ENCODE measurements at places on chromosomes 2 and 18.

- no peak for DNase-seq
These were observed 81.6 kb downstream of the PTGR3 start for GRCh38 chr18:75127143-75128021.

GRCh38 chr2:50309503-50309902 lies 722.4 kb downstream of the NRXN1 start:
- no peak for DNase-seq

GRCh38 chr2:189582809-189583192 lies 2.2 kb upstream of the SLC40A1 start:
- DNase-seq: no peak

DNA sequence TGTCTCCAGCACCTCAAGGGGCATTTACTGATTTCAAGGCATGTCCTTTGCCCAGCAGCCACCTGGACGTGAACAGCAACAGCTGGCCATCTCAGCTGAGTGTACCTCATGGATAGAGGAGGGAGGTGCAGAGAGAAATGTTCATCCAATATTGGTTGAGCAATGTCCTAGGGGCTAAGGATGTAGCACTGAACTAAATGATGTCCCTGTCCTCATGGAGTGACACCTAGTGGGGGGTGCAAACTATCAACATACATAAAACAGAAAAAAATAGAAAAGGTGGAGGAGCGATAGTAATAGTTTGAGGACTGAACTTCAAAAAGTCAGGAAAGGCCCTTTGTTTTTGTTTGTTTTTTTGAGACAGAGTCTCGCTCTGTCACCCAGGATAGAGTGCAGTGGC lies 4.8 kb upstream of the UGGT1 start:
- no peak for DNase-seq

DNA sequence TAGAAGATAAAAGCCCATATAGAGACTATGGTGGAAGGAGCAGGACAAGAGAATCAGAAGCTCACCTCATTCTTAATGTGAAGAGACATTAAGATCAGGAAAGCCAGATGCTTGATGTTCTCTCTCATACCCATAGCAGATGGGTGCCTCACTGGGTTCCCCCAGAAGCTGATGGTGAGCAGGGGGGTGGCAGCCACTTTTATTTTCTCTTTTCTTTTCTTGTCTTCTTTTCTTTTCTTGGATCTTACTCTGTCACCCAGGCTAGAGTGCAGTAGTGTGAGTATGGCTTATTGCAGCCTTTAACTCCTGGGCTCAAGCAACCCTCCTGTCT lies 14.8 kb upstream of the CXCR4 start:
- DNase-seq: no peak

GRCh38 chr18:69935319-69936190 lies 12.1 kb downstream of the CD226 start:
- peak; percentile 90 for DNase-seq

DNA sequence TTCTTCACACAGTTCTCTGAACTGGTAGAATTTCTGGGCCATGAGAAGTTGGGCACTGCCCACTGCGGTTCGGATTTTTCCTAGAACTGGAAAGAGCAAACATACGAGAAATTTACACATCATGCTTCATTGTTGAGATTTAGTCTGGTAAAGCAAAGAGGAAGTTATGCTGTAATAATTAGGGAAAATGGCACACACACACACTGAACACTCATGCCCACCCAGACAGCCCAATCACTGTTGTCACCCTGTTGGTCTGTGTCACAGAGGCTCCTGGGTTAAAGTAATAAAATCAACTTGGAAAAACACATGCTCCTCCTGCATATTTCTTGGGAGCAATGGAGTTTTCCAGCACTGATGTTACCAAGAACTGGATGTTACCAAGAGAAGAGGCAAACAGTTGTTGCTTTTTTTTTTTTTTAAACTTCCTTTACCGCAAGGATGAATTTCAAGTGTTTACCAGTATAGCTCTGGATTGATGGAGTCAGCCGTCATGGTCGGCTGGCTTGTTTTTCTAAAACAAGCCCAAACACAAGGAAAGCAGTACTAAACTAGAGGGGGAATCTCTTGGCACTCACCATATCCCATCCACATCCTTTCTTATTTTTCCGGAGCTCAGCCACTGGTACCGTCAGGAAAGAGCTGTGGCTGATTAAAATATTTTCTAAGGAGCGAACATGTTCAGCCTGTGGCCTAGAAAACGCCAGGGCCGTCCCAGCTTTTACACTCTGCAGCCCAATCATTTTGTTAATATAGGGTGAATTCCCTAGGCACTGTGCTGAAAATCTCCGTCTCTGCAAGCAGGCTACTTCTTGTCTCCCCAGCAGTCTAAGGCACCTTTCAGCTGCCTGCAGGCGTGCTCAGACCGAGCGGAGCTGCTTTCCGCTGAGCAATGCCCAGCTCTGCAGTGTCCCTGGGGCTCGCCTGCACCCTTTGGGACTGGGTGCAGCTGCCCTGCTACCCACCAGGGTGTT lies 58.9 kb downstream of the TGIF1 start:
- no peak for DNase-seq

- DNase-seq: no peak
These were observed 185.9 kb downstream of the CDH7 start for GRCh38 chr18:65936678-65937077.

GRCh38 chr2:44751754-44752479 lies 189.6 kb upstream of the SIX3 start:
- DNase-seq: no peak

GRCh38 chr2:201600906-201601305 lies 42.4 kb downstream of the TMEM237 start:
- no peak for DNase-seq

GRCh38 chr2:169301596-169302335 lies 60.6 kb downstream of the LRP2 start:
- no peak for DNase-seq

GRCh38 chr2:47309472-47309951 lies 93.4 kb upstream of the MSH2 start:
- DNase-seq: no peak

GRCh38 chr2:171785450-171785849 lies 98.2 kb downstream of the DYNC1I2 start:
- DNase-seq: no peak

- DNase-seq: no peak
These were observed 7.1 kb downstream of the CAPN13 start for GRCh38 chr2:30800159-30800558.

DNA sequence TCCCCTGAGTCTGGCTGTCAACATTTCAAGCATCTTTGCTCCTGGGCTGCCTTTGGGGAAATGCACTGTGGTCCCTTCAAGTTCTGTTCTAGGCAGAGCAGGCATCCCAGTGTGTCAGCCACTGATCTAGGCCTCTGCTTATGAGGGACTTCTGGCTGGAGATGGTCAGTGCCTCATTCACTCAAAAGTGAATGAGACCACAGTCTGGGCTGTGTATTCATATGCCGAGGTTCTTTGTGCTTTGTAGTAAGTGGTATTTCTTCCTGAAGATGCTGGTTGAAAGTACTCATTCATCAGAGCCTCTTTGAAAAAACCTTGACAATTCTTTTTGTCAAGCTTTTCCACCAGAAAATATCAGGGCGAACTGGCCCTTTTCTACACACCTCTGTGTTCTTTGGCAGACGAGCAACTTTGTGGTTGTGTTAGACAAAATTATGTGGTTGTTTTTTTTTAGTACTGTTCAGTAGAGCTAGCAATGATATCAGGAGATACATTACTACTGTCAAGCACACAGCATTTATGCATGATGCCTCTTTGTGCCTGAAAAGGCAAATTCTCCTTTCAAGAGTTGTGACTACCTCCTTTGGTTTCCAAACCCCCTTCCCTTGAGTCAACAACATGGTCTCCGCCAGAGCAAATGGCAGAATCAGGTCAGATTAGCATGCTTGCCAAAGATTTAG lies 510.9 kb upstream of the NRP2 start:
- DNase-seq: no peak

- no peak for DNase-seq
These were observed 89.0 kb downstream of the MARCHF4 start for GRCh38 chr2:216283038-216283900.

DNA sequence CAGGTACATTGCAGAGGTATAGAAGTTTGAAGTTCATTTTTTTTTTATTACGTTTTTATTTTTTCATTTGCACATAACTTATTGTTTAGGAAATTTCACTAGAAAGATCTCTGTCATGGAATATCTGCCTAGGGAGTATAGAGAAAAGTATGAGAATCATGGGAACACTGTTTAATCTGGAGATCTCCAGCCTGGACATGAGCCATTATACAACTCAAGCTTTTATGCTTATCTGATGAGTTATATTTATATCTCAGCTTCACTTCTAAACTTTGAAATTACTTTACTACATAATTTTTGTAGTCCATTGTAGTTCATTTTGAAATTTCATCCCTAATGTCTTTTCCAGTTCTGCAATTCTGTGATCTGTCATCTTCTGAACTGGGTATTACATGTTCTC lies 515.6 kb downstream of the ERBB4 start:
- DNase-seq: no peak

DNA sequence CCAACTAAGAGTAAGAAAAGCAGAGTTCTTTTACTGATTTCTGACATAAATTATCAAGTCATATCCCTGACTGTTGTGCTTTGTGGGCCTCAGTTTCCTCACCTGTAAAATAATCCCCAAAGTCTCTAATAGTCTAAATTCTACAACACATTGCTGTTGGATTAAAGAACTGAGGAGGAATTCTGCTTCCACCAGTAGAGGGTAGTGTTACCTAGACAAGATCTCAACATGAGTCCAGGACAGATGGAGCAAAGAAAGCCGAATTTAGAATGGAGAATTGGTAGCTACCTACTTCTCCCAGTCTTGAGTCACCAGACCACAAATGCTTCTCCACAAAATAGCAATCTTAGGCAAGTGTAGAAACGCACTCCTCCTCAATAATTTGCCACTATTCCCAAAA lies 462.5 kb upstream of the FSHR start:
- DNase-seq: no peak

- no peak for DNase-seq
These were observed 53.1 kb downstream of the TMEM18 start for GRCh38 chr2:624096-624495.

DNA sequence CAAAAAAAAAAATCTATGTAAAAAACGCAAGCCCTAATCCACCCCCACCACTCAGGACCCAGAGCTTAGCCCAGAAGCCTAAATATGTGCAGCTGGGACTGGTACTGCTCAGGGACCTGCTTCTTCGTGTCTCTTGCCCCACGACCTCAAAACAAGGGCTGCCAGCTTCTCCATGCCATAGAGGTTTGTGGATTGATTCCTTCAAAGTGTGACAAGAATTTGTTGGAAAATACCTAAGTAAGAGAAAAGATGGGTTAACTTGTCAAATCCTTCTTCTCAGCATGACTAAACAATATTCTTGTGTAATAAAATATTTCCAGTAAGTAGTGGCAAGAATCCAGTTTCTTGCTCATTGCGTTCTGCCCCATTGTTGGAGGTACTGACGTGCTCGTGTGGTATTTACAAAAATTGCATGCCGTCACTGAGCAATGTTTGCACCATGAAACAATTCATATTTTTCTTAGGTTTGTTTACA lies 825 bp upstream of the SCYGR1 start:
- DNase-seq: no peak

- no peak for DNase-seq
These were observed 92.4 kb downstream of the GBX2 start for GRCh38 chr2:236075802-236076201.

- DNase-seq: no peak
These were observed 11.3 kb upstream of the COPS8 start for GRCh38 chr2:237074211-237074993.

- no peak for DNase-seq
These were observed 60.9 kb downstream of the ICOS start for GRCh38 chr2:203997481-203997880.

- DNase-seq: no peak
These were observed 33.8 kb downstream of the PCARE start for GRCh38 chr2:29040552-29040951.

DNA sequence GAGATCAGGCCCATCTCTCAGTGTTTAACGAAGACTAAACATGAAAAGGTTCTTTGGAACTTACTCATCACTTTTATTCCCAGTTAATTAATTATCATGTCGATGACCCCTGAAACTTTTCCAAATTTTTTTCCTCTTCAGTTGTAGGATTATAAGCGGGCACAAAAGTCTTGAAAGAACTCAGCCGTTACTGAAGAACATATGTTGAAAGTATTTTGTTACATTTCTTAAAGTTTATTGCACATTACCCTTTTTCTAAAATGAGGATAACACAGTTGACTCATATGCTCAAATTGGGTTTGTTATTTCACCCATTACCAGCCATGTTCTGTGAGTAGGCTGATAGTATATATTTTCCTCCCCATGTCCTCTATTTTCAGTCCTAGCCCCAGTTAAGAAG lies 75.9 kb upstream of the COL3A1 start:
- no peak for DNase-seq

GRCh38 chr2:238912228-238912915 lies 64.5 kb downstream of the TWIST2 start:
- DNase-seq: no peak

- no peak for DNase-seq
These were observed 409.2 kb upstream of the HS6ST1 start for GRCh38 chr2:128727914-128728313.

- no peak for DNase-seq
These were observed 42.7 kb downstream of the SOCS6 start for GRCh38 chr18:70331456-70332097.

DNA sequence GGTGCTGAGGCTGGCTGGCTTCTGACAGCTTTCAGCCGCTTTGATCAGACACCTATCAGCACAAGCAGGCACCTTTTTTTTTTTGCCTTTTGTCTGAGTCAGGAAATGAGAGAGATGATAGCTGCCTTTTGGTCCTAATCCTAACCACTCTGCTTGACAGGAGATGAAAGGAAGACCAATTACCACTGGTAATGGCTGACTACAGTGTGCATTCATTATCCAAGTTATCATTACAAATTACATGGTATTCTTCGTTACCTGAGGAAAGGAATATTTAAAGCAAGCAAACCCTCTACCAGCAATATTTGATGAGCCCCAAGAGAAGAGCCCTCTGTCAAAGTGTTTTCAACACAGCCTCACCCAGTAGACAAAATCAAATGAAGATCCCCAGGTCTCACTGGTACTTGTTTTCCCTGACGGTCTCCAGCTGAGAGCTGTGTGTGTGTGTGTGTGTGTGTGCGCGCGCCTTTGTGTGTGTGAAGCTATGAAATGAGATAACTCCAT lies 925.7 kb downstream of the DCDC2C start:
- no peak for DNase-seq

DNA sequence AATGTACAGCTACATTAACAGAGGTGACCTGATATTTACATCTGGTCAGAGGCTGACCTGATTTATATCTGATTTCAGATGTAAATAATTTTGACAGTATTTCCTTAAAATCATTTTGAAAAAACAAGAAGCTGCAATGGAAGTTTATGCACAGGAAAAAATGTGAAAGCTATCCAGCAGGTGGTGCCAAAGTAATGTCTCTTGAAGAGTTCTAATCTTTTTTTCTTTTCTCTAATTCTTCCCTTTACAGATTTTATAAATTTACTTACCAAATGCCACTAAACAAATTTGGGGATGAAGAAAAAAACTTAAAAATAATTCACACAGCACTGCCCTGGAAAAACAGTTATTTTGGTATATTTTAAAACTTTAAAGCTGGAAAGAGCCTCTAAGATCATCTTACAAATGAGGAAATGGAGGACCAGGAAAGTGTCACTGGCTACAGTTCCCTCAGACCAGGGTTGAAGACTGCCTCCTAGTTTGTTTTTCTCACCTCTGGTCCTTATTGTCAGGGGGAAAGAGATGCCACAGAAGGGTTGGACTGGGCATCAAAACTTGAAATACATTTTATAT lies 16.4 kb upstream of the FBLN7 start:
- peak; percentile 14 for DNase-seq
